AG10803 (cell line): ENCODE measurements at places on chromosomes 4 and X.
A peak's percentile ranks its signal among the peaks of the same experiment; 100 is the strongest.

DNA sequence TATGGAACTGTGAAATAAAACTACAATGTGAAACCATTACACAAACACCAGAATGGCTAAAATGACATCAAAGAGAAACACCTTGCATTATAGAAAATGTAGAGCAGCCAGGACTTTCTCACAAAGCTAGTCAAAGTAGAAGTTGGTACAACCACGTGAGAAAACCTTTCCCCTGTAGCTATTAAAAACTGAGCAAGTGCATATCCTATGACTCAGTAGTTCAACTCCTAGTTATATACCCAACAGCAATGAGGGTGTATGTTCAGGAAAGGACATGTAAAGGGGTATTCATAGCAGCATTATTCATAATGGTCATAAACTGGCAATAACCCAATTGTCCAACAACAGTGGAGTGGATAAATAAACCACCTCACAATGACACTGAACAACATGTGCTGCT lies 177.5 kb upstream of the NUDT10 start:
- no peak for DNase-seq

GRCh38 chrX:145213504-145213903 lies 33.8 kb upstream of the SPANXN1 start:
- no peak for DNase-seq

DNA sequence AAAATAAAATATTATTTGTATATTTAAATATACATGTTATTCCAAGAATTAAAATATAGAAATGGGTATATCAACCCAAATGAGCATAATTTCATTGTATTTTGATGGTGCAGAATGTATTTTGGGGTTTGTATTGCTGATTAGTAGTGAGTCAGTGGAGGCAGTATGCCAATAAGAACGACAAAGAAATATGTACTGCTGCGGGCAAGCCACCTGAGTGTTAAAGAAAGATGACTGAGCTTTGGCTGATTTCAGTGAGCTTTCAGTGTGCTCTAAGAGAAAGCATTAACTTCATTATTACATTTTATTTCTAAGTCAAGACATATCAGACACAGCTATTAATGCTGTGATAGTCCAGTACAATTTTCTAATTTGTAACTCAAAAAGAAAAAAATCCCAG lies 297.8 kb downstream of the ANK2 start:
- DNase-seq = no peak

GRCh38 chrX:129534816-129535578 lies 5.1 kb upstream of the OCRL start:
- DNase-seq = peak; percentile 18

GRCh38 chr4:140736669-140737343 lies 19.4 kb downstream of the TBC1D9 start:
- DNase-seq = no peak

DNA sequence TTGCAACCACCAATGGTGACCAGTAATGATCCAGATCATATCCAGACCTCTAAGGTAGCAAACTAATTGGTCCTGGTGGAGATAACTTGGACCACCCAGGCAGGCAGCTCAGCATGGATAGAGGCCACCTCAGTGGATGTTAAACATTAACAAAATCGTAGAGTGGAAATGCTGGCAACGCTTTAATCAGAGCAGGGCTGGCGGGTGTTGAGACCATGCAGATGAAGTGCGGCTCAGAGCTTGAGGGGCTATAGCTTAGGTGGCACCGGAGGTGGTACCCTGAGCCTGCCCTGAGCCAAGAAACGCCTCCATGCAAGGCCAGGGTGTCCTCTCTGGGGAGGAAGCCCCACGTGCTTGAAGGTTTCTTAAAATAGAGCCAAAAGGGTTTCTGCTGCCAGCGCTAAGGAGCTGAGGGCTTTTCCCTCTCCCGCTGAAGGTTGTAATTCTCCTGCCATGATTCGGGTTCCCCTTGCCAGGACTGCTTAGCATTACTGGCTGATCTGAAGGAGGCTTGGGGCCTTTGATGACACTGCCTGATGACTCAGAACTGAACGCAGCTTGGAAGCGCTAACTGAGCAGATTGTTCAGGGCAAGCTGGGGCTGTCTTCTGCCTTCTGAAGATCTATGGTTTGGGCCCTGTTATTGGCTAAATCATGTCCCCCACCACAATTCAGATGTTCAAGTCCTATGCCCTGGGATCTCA lies 177.8 kb upstream of the ATP6AP2 start:
- DNase-seq = peak; percentile 57

GRCh38 chr4:16264798-16265197 lies 38.5 kb upstream of the TAPT1 start:
- peak; percentile 55 for DNase-seq

GRCh38 chr4:53195815-53196661 lies 169.8 kb downstream of the SCFD2 start:
- peak; percentile 43 for DNase-seq

GRCh38 chr4:94995684-94996394 lies 238.1 kb downstream of the BMPR1B start:
- DNase-seq = peak; percentile 50
